ENCODE measurements at places on chromosomes 5 and 9.

DNA sequence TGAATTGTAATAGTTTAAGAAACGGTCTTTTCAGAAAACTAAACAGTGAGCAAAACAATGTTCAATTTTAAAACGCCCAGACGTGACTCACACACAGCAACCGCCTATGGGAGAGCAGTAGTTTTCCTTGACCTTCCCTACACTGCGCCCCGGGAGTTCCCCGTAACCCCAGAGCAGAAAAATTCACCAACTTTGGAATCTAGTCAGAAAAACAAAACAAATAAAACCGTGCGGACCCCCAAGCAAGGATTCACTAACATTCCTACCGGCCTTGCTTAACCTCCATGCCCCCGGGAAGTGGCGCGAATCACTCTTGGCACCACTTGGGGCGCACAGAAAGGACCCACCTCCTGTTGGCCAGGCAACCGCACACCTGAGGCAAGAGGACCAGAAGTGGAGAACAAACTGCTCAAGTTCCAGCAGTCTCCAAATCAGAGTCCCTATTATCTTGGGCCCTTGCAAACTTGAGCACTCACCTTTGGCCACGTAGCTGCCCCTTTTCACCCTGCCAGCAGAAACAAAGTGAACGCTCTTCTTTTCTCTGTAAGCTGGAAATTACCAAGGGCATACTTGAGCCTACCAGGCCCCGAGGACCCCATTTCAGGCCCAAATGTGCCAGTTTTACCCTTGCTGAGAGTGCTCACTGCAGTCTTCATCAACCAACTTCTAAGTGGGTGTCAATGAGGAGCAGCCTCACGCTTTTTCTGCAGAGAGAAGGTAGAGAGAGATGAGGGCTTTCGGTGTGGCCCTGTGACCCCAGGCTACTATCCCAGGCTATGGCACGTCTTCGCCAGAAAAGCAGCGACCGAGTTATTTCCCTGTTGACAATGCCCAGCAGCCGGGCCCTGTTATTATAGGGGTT is 189.7 kb downstream of the MEF2C start:
- no peak for DNase-seq

DNA sequence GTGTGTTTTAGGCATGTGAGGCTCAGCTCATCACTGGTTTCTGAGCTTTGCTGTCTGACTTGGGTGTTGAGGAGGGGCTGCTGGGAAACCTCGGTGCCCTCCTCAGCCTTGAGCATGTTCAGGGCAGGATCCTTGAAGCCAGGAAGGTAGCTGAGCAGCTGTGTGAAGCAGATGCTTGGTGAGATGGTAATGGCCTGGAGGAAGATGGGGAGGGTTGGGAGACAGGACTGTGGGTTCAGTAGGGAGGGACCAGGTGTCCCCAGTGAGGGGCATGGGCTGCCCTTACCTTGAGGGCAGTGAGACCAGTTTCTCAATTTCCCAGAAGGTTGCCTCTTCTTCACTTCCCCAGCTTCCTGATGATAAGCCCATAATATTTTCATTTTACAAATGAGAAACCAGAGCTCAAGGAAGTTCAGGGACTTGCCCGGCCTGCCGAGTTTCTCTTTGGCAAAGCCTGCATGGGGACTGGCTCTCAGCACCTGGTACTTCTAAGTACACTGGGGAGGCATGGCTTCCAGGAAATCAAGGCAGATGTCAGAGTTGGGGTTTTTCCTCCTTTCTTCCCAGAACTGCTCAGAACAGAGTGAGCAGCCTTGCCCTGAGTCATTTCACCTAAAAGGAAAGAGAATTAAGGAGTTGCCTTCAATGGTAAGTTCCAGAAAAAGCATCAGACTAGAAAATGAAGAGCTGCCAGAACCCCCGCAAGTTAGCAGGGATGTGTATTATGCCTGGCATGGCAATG is 225.7 kb downstream of the MAST4 start:
- no peak for DNase-seq

DNA sequence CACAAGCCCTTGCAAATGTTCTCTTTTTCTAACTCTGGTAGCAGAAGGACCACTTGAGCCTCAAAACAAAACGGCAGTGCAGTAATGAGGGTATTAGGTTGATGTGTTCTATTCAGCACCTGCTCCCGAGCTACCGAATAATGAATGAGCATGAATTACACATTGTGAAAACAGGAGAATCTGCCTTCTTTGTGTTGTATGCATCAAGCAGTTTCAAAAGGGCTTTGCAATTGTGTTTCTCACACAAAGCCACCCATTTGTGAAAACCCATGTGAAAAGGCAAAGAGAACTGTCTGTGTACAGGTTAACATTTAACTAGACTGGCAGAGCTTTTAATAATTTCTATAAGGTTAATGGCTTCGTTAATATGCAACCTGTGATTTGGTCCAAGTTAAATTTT is 97.8 kb downstream of the STK32A start:
- no peak for DNase-seq

- DNase-seq: no peak
These were observed 2112.2 kb upstream of the C9orf72 start for GRCh38 chr9:29685531-29685930.

DNA sequence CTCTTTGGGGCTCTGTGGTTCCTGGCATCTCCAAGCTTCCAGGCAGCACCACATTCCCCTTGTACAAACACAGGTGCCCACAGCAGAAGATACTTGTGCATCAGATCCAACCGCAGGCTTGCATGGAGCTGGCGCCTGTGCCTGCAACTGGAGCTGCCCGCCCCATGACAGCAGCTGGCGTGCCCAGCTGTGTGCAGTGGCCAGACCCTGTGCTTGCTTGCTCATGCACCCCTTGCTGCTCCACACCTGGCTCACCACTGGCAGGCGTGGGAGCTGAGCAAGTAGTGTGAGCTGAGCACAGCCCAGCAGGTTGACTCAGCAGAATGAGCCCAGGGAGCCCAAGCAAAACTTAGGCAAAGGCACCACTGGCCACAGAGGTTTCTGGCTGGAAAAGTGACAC is 84.4 kb upstream of the STARD4 start:
- DNase-seq: no peak
